ENCODE measurements at places on chromosomes 7 and 10.

DNA sequence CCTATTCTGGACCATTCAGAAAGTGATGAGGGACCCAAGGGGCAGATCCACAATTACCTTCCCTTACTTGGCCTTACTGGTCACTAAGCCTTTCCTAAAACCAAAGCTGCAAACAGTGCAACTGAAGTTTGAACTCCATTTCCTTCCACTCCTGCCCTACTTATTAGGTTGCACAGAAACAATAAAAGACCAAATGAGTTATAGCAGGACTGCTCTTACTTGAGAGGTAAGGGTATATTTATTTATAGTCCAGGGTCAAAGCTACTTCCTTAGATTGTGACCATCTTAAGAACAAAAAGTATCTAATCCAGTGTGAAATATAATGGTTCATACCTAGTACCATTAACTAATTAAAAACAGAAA, 27.0 kb downstream of the CDK6 start:
- H3K27me3 ChIP-seq, result no peaks in the 10 kb centered on the region
- H3K27ac ChIP-seq, result peak overlapping the region; percentile 97
- peak overlapping the region; percentile 42 for H3K4me3 ChIP-seq

DNA sequence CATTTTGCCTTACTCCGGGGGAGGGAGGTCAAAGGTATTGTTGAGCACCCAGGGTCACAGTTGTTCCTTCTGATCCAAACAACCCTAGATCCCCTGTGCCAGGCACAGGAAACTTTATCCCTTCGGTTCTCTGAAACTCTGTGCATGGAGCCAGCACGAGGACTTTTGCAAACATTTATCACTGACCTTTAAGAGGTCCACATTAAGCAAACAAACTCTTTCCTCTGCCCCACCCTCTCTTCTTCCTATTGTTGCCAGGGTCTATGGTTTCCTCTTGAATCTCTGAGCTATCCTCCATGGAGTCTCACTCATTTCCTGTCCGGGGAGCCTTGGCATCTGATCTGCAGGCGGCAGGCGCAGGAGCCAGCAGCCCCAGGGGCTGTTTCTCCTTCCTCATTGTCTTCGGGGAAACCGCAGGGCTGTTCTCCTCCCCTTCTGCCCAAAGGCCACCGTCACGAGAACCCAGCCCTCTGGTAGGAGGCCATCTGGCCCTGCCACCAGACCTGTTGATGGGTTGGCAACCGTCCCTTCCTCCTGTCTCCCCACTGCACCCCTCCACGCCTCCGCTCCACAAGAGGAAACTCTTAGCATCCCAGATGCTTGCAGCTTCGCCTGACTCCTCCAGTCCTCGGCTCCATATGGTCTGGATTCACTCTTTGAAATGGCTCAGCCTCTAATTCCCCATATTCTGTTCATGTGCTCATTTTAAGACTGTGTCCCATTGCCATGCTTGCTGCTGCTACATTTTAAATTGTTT, 327.3 kb upstream of the NRP1 start:
- H3K27me3 ChIP-seq, result peaks cover 38% of the 10 kb centered on the region
- peaks cover 3% of the 10 kb centered on the region for H3K4me1 ChIP-seq
- DNase-seq, result no peak
- H3K27ac ChIP-seq, result no peak overlapping the region
- H3K4me3 ChIP-seq, result no peak overlapping the region

- no peak overlapping the region for H3K4me3 ChIP-seq
- no peaks in the 10 kb centered on the region for H3K27me3 ChIP-seq
- H3K4me1 ChIP-seq, result no peaks in the 10 kb centered on the region
- no peaks in the 10 kb centered on the region for H3K36me3 ChIP-seq
Measured at GRCh38 chr10:19730167-19730906, 85.9 kb upstream of the PLXDC2 start.

DNA sequence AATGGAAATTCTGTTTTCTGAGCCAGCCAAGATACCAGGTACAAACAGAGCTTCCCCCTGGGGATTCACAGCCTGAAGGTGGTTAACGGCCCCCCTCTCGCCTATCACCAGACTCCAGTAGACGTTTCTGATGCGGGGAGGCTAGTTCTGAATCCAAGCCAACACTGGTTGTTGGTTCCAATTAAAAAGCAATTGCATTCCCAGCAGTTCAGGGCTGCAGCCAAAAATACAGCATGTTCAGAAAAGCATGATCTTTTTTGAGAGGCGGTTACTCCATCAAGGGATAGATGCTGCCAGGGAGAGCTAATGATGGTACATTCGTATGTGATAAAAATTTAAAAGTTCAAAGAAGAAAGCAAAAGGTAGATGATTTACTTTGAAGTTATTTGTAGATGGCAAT, 481.0 kb downstream of the GALNT17 start:
- 0 out of 2 replicates have a peak, but pooled peaks cover 9% of the 10 kb centered on the region for H3K4me1 ChIP-seq
- no peaks in the 10 kb centered on the region for H3K27me3 ChIP-seq
- no peaks in the 10 kb centered on the region for H3K36me3 ChIP-seq
- no peak overlapping the region for H3K4me3 ChIP-seq
- H3K27ac ChIP-seq, result peak overlapping the region; percentile 16
- no peak for DNase-seq

DNA sequence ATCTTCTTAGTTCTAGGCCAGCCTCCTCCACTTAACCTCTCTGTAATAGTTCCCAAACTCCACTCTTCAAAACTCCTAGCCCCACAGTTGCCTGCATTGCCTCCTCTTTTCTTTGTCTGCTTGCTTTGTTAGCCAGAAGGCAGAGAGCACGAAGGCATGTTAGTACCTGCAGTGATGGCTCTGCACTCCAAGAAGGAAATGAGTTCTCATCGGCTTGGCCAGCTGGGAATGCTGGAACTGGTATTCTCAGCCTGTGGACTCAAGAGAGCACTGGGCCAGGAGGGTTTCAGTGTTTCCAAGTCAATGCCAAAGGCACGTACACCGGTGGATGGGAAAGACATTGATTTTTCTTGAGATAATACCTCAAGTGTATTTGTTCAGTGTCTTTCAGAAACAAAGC, 66.3 kb upstream of the HABP2 start:
- DNase-seq, result no peak
- H3K27ac ChIP-seq, result no peak overlapping the region
- no peak overlapping the region for H3K4me3 ChIP-seq
- H3K4me1 ChIP-seq, result no peaks in the 10 kb centered on the region
- H3K36me3 ChIP-seq, result no peaks in the 10 kb centered on the region

GRCh38 chr10:132310701-132311337, 3.1 kb upstream of the STK32C start:
- no peak for DNase-seq
- 0 out of 2 replicates have a peak, but pooled peaks cover 3% of the 10 kb centered on the region for H3K4me1 ChIP-seq

- no peaks in the 10 kb centered on the region for H3K4me1 ChIP-seq
- no peak overlapping the region for H3K27ac ChIP-seq
- no peaks in the 10 kb centered on the region for H3K27me3 ChIP-seq
- DNase-seq, result peak; percentile 38
- no peak overlapping the region for H3K4me3 ChIP-seq
- no peaks in the 10 kb centered on the region for H3K36me3 ChIP-seq
Measured at GRCh38 chr10:88565072-88565471, 18.0 kb downstream of the RNLS start.

DNA sequence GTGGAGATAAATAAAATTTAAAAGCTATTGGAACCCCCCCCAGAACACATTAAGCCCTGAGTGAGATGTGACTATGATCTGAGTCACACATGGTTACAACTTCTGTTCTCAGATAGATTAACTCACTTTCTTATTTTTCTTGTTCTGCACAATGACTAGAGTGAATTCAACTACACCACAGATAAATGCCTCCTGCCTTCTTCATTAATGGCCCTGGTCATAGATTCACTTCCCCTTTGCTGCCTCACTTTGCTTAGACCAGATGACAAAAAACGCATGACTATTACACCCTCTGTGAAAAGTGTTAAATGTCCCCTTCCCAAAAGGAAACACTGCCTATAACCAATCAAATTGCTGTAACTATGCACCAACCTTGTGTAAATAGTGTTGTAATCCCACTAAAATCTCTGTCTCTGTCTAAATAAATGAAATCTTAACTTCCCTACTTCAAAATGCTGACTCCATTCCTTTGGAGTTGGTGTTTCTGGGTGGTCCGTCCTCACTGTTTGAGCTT, 49.4 kb downstream of the AKR1D1 start:
- H3K36me3 ChIP-seq, result no peaks in the 10 kb centered on the region
- H3K4me1 ChIP-seq, result no peaks in the 10 kb centered on the region
- no peaks in the 10 kb centered on the region for H3K27me3 ChIP-seq
- no peak overlapping the region for H3K4me3 ChIP-seq
- DNase-seq, result no peak
- H3K27ac ChIP-seq, result no peak overlapping the region

- H3K4me3 ChIP-seq, result no peak overlapping the region
- H3K27ac ChIP-seq, result no peak overlapping the region
- H3K36me3 ChIP-seq, result no peaks in the 10 kb centered on the region
Measured at GRCh38 chr7:50293509-50294179, 10.9 kb upstream of the IKZF1 start.

DNA sequence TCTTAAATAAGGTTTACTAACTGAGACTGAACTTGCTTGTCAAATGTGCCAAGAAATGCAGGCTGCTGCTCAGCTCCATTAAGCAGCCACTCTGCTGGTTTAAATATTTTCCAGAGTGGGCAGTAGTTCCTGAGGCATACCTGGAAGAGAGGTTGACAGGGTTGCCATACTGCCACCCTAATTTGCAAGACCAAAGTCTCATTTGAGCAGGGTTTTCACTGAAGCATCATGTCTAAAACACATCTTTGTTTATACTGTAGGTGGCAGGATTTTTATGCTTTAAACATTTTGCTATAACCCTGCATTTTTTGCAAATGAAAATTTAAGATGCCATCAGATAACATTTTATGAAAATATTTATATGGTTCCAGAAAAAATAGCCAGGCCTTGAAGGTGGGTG, 618.0 kb upstream of the LRRTM3 start:
- no peaks in the 10 kb centered on the region for H3K4me1 ChIP-seq
- no peaks in the 10 kb centered on the region for H3K27me3 ChIP-seq
- no peak overlapping the region for H3K4me3 ChIP-seq
- no peaks in the 10 kb centered on the region for H3K36me3 ChIP-seq
- DNase-seq, result no peak

- H3K4me3 ChIP-seq, result no peak overlapping the region
- H3K27ac ChIP-seq, result no peak overlapping the region
- H3K4me1 ChIP-seq, result no peaks in the 10 kb centered on the region
- no peaks in the 10 kb centered on the region for H3K36me3 ChIP-seq
Measured at GRCh38 chr10:80649183-80649582, 111.5 kb downstream of the SH2D4B start.

- H3K4me1 ChIP-seq, result peaks cover 39% of the 10 kb centered on the region
- no peaks in the 10 kb centered on the region for H3K36me3 ChIP-seq
- no peak overlapping the region for H3K27ac ChIP-seq
- H3K27me3 ChIP-seq, result no peaks in the 10 kb centered on the region
Measured at GRCh38 chr10:88408096-88408495, 175.0 kb downstream of the RNLS start.

DNA sequence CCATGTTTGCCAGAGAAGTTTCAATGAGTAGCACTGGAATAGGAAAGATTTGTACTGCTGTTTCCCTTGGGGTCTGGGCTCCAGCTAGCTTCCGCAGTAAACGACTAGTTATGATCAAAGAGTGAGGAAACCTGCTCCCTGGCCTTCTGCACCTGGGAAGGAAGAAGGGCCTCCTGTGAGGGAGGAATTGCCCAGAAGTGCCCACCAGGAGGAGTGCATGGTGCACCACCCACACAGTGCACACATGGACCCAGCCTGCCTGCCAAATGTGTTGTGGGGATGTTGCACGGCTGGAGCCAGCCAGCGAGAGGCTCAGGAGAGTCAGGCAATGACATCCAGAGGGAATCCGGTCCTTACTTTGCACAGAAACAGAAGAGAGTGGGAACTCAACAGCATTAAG, 27.0 kb upstream of the FAM107B start:
- H3K27ac ChIP-seq, result no peak overlapping the region
- H3K4me3 ChIP-seq, result no peak overlapping the region
- H3K36me3 ChIP-seq, result no peaks in the 10 kb centered on the region
- DNase-seq, result no peak
- H3K4me1 ChIP-seq, result peaks cover 6% of the 10 kb centered on the region

GRCh38 chr7:50085344-50085743, 7.7 kb downstream of the ZPBP start:
- no peaks in the 10 kb centered on the region for H3K4me1 ChIP-seq
- H3K36me3 ChIP-seq, result no peaks in the 10 kb centered on the region
- H3K4me3 ChIP-seq, result no peak overlapping the region
- DNase-seq, result no peak

DNA sequence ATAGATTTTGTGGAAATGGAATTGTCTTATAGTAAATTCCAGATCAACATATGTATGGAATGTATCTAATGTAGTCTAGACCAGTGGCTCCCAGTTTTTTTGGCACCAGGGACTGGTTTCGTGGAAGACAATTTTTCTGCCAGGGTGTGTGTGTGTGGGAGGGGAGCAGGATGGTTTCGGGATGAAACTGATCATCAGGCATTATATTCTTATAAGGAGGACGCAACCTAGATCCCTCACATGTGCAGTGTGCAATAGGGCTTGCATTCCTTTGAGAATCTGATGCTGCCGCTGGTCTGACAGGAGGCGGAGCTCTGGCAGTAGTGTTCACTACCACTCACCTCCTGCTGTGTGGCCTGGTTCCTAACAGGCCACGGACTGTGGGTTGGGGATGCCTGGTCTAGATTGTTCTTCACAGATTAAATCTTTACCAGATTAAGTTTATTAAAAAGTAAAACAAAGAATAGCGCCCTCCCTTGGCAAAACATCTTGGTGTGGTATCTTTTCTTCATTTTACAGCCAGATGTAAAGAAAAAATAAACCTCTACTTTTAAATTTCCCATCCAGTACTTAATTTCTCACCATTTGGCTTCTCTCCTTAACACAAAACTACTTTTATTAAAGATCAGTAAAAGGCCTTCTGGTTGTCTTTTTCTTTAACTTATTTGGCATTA, 48.4 kb downstream of the SEPTIN7 start:
- H3K27me3 ChIP-seq, result no peaks in the 10 kb centered on the region
- H3K27ac ChIP-seq, result no peak overlapping the region
- no peaks in the 10 kb centered on the region for H3K36me3 ChIP-seq
- H3K4me1 ChIP-seq, result no peaks in the 10 kb centered on the region
- DNase-seq, result no peak

DNA sequence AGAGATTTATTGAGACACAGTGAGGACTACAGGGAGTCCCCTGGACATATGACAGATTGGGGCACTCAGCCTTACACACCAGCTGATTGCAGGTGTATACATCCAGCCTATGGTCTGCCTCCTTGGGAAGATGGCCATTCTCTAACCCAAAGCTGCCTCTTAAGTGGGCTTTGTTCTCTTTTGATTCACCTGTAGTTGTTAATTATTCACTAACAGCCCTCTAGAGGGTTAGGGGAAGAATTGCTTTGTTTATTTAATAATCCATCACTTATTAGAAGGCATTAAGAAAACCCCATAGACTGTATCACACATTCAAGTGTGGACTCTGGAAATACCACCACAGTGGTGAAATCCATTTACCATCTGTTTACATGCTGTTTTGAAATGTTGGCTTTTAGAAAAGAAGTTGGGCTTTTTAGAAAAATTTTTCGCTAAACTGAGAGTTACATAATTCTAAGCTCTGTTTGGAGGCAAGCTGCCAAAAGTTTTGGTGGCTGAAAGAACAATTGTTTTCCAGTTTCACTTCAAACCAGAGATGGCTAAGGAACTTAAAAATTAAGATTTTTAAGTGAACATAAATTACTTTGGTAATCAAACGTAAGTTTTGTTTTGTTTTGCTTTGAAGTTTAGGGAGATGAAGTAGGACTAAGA, 379.1 kb downstream of the ADRA2A start:
- H3K27ac ChIP-seq, result no peak overlapping the region
- no peaks in the 10 kb centered on the region for H3K36me3 ChIP-seq
- no peaks in the 10 kb centered on the region for H3K27me3 ChIP-seq
- no peak for DNase-seq
- no peaks in the 10 kb centered on the region for H3K4me1 ChIP-seq
